ENCODE measurements at places on chromosomes 3 and 15.

- DNase-seq = no peak
Measured at GRCh38 chr3:132416161-132416560, 1.1 kb upstream of the DNAJC13 start.

GRCh38 chr3:25679166-25679565 lies 14.5 kb upstream of the TOP2B start:
- no peak for DNase-seq

DNA sequence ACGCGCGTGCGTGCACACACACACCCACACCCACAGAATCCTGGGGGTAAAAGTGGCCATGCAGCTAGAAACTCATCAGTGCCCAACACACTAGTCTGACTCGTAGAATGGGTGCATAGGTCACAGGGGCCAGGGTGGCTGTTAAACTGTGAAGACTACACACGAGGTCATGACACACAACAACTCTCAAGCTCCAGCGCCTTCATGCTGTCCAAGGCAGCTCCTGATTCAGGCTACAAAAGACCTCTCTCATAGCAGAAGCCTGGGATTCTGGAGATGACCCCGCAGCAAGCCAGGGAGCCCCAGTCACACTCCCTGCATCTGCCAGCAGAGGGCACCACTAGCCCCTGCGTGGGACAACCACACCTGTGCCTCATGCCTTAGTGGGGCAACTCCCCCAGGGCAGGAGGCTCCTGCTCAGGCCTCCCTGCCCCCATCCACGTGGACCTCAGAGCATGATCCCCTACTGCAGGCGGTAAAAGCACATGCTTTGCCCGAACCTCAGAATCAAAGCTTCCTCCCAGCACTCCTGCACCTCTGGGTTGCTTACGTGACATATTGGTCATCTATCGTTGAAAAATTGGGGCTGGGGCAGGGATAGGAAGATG lies 93.1 kb downstream of the LRIG1 start:
- no peak for DNase-seq

DNA sequence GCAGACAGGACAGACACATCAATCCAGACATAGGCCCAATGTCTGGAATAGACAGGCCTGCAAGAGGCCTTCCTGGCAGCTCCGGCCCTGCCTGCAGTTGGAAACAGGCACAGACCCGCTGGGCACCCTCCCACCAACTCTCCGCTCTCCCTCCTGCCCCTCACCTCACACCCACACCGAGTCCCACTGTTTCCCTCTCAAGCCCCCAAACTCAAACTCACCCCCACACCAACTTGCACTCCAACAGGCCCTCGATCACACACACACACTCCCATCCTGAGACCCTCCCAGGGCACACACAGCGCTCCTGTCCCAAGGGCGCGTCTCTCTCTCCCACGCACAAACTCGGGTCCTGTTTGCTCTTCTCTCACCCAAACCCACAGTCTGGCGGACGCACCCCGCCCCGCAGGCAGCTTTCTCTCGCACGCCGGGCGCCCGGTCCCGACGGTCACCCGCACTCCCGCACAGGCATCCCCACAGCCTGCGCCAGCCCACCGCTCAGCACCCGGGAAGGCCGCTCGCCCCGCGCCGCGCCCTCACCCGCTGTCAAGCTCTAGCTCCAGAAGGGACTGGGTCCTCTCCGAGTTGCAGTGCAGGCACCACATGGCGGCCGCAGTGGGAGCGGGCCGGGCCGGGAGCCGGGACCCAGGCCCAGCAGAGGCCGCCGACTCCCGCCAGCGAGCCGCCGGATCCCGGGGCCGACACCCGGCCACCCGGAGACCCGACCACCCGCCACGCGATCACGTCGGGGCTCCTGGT lies 106.2 kb downstream of the IQSEC1 start:
- no peak for DNase-seq

GRCh38 chr3:185831990-185832389 lies 7.1 kb upstream of the IGF2BP2 start:
- no peak for DNase-seq

GRCh38 chr15:25689592-25689991 lies 173.5 kb downstream of the ATP10A start:
- DNase-seq = no peak

- no peak for DNase-seq
Measured at GRCh38 chr3:154657218-154657617, 227.2 kb upstream of the GPR149 start.

- DNase-seq = no peak
Measured at GRCh38 chr15:100931143-100931890, 12.2 kb downstream of the LRRK1 start.

- no peak for DNase-seq
Measured at GRCh38 chr15:68054628-68055223, 611 bp downstream of the PIAS1 start.

- DNase-seq = no peak
Measured at GRCh38 chr3:179401561-179401960, 49.7 kb downstream of the GNB4 start.

DNA sequence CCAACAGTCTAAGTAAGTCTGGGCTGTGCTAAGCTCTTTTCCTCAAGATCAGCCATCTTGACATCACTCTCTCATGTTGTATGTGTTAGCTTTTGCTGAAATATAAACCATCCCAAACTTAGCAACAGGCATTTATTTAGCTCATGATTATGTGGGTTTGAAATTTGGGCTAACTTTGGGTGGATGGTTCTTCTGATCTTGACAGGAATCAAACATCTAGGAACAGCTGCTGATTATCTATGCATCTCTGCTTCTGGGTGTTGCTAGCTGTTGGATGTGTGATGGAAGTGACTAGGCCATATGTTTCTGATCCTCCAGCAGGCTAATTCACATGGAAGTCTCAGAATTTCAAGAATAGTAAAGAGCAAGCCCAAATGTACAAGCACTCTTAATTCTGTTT lies 615.2 kb upstream of the TGFBR2 start:
- no peak for DNase-seq

GRCh38 chr3:5238545-5238944 lies 51.0 kb downstream of the EDEM1 start:
- DNase-seq = no peak

- DNase-seq = peak; percentile 29
Measured at GRCh38 chr3:197354568-197355001, 56.2 kb upstream of the DLG1 start.

DNA sequence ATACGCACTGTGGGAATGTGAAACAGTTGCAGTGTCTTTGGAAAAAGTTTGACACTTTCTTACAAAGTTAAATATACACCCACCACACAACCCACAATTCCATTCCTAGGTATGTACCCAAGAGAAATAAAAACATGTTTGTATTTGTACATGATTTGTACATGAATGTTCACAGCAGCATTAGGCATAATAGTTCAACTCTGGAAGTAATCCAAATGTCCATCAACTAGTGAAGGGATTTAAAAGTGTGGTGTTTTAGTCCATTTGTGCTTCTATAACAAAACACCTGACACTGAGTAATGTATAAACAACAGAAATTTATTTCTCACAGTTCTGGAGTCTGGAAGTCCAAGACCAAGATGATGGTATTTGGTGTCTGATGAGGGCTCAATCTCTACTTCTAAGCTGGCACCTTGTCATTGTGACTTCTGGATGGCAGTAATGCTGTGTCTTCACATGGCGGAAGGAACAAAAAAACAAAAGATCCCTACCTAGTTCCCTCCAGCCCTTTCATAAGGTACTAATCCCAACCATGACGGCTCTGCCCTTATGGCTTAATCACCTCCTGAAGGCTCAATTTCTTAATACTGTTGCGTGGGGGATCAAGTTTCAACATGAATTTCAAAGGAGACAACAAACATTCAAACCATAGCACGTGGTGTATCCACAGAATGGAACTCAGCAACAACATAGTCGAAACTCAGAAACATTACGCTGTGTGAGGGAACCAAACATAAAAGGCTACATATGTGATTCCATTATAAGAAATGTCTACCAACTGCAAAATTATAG lies 120.5 kb downstream of the AQP9 start:
- DNase-seq = no peak

- no peak for DNase-seq
Measured at GRCh38 chr3:154244644-154245043, 79.6 kb downstream of the DHX36 start.

GRCh38 chr15:63474810-63475316 lies 29.5 kb upstream of the USP3 start:
- no peak for DNase-seq

GRCh38 chr3:78351334-78351733 lies 1311.4 kb downstream of the ROBO2 start:
- DNase-seq = no peak

DNA sequence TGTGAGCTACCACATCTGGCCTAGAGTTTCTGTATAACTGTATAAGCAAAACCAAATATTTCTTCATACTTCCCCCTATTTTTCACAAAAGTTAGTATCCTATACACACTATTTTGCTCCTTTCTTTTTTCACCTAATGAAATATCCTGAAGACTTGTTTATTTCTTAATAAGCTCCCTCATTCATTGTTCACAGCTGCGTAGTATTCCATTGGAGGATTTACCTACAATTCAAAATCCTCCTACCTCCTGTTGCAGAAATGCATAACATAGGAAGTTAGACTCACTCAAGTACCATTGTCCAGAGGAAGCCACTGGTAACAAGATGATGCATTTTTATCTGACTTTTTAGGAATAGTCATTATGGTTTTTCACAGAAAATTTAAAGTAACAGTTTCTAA lies 29.6 kb upstream of the TBC1D21 start:
- DNase-seq = no peak

GRCh38 chr3:72950801-72951200 lies 45.8 kb upstream of the PPP4R2 start:
- DNase-seq = no peak

GRCh38 chr3:71847794-71848193 lies 62.8 kb upstream of the PROK2 start:
- DNase-seq = no peak

- no peak for DNase-seq
Measured at GRCh38 chr15:93124126-93124525, 35.1 kb upstream of the RGMA start.

- DNase-seq = no peak
Measured at GRCh38 chr3:56314842-56315241, 153.4 kb downstream of the ERC2 start.

DNA sequence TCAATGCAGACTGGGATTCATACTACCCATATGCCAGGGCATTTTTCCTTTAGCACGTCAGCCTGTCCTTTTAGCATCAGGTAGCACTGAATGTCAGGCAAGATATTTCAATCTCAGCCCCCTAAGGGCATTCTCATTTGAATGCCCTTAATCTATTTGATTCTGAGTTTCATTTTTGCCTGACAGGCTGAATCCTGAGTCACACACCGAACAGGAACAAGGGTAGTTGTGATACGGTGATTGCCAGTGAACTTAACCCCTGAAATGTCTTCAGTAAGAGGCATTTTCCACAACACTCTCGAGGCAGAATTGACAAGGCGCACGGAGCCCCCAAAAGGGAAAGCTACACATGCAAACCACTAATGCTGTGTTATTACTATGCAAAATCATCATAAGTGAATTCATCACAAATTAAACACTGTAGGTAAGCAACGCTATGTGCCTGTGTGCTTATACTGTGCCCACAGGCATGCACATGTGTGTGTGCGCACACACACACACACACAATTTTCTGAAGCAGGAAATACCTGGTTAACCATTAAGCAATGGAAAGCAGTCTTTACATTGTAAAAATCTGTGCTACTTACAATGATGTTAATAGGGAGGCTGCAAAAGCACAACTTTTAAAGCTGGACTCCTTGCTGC lies 130.4 kb downstream of the ZNF385D start:
- DNase-seq = no peak

GRCh38 chr3:29181149-29181780 lies 99.6 kb upstream of the RBMS3 start:
- DNase-seq = no peak

GRCh38 chr15:41925086-41925608 lies 31.3 kb upstream of the SPTBN5 start:
- DNase-seq = no peak

DNA sequence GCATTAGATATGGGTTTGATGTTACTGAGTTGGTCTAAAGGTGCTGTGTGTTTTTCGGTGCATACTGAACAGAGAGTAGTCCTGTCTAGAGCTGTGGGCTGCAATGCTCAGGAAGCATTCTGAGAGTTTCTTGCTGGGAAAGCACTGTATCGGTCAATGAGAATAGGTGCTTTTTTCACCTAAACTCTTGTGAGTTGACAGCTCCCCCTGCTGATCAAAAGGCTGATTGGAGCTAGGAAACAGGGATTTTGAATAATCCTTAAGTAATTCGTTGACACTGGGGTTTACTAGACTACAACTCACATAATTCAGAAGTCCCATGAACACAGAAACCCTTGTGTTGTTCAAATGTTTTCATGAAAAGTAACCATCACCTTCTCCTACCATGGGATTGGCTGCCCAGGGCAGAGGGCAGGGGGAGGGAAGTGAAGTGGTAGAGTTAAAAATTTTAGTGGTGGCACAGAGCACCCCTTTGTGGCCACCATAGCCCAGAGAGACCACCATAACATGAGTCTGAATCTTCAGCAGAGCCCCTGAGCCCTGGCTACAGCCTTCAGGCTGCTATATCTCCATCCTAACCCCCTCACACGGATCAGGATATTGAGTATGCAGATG lies 13.0 kb upstream of the MANF start:
- peak; percentile 52 for DNase-seq

- no peak for DNase-seq
Measured at GRCh38 chr3:65919826-65920225, 118.9 kb downstream of the MAGI1 start.

- peak; percentile 72 for DNase-seq
Measured at GRCh38 chr3:12758025-12758781, 856 bp downstream of the TMEM40 start.

- DNase-seq = no peak
Measured at GRCh38 chr3:138688871-138689299, 80.3 kb downstream of the FAIM start.

DNA sequence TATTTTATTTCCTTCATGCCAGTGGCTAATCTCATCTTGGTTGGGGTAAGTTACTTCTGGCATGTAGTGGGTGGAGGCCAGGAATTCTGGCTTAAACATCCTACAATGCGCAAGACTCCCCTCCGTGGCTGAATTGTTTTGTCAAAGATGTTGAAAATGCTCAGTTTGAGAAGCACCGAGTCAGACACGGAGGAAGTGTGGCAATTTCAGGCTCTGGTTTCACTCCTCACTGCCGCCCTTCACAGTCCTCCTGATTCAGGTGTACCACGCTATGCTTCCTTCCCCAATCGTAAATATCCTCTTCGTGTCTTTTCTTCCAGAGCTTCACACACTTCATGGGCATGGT lies 150.7 kb downstream of the OPA1 start:
- no peak for DNase-seq

DNA sequence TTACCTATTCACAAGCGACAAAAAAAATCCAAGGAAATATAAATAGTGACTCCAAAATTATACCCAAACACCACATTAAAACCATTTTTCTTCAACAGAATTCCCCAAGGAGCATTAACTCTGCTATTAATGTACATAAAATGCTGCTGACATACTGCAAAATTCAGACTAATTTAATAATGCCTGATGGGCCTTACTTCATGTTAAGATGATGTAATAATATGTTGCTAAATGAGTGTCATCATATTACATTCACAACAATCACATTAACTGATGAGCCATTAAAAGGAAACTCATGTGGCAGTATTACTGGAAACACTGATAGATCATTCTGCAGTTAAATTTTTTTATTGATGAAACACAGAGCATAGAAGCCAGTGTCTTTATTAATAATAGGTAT lies 204.9 kb upstream of the CGNL1 start:
- DNase-seq = no peak

- DNase-seq = no peak
Measured at GRCh38 chr3:116038968-116039650, 406.2 kb downstream of the LSAMP start.

GRCh38 chr15:63593705-63594671 lies 3.2 kb upstream of the FBXL22 start:
- no peak for DNase-seq

GRCh38 chr3:195850857-195851543 lies 39.3 kb upstream of the MUC4 start:
- peak; percentile 80 for DNase-seq

Measured in smooth muscle cell of the brain vasculature (primary cell).